ENCODE measurements at places on chromosomes 2 and 18.

- no peak for DNase-seq
Measured at GRCh38 chr2:179393481-179393880, 128.8 kb upstream of the SESTD1 start.

GRCh38 chr2:229043681-229044080 is 227.4 kb downstream of the PID1 start:
- no peak for DNase-seq

DNA sequence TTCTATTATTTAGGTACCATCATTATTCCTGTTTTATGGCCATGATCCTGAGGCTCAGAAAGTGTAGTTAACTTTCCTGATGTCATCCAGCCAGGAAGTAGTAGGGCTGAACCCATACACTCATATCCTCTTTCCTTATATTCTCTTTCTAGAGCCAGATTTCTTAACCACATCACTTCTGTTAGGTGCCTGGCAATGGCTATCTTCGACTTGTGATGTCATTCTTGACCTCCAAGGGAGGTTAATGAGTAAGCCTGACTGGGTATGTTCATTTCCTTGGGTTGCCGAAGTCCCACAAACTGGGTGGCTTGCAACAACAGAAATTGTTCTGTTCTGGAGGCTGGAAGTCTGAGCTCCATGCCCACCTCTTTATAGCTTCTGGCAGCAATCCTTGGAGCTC is 43.4 kb downstream of the ITGB6 start:
- no peak for DNase-seq

DNA sequence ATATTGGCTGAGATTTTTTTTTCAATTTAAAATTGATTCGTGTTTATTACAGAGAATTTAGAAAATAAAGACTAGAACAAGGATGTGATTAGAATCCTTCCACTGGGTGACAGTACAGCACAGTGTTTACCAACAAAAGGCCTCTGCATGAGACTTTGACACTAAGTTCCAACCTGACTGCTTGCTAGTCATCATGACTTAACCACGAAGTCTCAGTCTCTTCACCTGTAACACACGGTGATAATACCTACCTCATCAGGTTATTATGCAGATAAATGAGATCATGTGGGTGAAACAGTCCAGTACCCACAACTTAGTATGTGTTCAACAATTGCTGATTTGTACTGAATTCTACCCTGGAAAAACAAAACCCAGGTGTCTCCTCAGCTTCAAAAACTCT is 151.2 kb downstream of the STK39 start:
- no peak for DNase-seq

- no peak for DNase-seq
Measured at GRCh38 chr18:58222432-58223125, 178.6 kb downstream of the NEDD4L start.

DNA sequence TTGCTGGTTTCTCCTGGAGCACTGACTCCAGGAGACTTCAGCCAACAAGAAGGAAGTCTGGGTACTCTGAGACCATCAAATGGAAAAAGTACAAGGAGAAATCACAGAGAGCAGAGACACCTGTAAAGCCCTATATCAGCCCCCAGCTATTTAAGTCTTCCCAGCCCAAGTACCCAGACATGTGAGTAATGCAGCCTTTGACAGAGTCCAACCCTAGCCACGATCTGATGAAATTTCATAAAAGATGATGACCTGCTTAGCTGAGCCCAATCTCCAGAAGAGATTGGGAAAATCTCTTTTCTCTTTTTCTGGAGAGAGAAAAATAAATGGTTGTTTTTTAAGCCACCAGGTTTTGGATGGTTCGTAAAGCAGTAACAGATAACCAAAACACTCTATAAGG is 196.6 kb downstream of the NBAS start:
- DNase-seq = no peak

DNA sequence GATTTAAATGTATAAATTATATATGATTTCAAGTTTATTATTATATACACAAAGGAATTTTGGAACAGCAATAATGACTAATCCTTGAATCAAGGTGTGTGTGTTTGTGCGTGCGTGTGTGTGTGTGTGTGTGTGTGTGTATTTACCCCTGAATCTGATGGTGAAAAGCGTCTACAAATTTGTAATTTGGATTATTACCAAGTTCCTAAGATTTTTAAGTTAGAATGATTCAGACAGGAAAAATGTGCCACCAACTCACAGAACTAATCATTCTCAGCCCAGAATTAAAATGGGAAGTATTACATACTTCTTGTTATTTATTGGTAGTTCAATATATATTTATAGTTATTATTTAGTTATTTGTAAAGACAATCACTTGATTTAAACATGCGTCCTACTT is 12.3 kb downstream of the CALCRL start:
- no peak for DNase-seq

DNA sequence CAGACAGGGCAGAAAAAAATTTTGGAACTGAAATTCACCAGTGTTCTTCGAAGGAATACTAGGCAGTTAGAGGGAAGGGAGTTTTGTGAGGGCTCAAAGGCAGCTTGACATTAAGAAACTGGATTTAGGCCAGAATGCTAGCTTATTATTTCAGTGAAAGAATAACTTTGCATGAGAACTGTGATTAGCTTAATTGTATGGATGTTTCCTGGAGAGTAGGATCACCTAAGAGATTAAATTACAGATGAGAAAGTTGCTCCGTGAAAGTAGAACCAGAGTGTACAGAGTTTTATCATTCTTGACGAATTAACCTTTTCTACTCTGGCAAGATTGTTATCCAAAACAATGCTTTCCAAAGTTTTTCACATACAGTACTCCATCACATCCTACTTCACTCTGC is 6.2 kb downstream of the SPAG16 start:
- DNase-seq = no peak

- no peak for DNase-seq
Measured at GRCh38 chr18:48641981-48642380, 103.2 kb downstream of the CTIF start.

- no peak for DNase-seq
Measured at GRCh38 chr2:5908071-5908470, 215.9 kb downstream of the SOX11 start.

- DNase-seq = no peak
Measured at GRCh38 chr2:163338270-163338669, 397.5 kb downstream of the FIGN start.

- no peak for DNase-seq
Measured at GRCh38 chr2:45170191-45171135, 161.2 kb upstream of the SIX2 start.

GRCh38 chr2:8729939-8730338 is 48.1 kb downstream of the ID2 start:
- DNase-seq = no peak

DNA sequence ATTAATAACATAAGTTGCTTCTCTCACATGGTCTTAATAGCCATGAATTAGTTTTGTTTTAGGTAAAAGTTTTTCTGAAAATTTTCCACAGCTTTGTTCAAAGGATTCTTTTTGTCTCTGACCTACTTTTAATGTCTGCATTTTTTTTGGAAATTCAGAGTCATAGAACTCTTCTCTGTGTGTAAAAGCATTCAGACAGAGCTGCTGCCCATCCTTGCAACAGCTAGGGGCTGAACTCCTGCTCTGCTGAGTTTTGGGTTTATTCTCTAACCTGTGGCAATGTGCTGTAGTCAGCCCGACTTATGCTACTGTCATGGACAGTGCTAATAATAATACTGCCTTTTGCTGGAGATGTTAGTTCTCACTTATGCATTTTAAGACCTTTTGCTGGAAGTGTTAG is 44.1 kb downstream of the RALBP1 start:
- DNase-seq = no peak

DNA sequence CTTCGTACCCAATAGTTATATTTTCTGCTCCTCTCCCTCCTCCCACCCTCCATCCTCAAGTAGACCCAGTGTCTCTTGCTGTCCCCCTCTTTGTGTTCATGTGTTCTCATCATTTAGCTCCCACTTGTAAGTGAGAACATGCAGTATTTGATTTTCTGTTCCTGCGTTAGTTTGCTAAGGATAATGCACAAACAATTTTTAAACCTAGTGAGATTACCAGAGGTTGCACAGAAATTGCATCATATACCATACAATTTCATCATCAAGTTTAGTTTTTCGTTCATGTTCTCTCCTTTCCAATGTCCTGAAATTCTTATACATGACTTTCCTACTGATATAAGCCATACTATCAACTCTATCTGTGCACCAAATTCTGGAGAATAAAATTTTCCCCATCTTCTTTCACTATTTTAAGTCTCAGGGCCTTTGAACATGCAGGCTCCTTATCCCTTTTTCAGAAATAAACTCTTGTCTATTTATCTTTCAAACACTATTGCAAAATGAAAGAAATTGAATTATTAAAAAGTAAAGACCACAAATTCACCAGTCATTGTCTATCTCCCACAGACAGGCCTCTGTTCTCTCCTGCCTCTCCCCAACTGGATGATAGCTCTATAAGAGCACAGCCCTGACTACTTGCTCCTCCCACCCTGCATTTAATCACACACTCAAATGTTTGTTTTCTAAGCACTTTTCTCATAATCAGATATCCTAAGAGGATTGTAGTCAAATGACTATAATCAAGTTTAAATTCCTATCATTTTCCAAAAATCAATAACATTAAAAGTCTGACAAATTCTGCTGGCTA is 27.2 kb upstream of the B4GALT6 start:
- DNase-seq = peak; percentile 51

DNA sequence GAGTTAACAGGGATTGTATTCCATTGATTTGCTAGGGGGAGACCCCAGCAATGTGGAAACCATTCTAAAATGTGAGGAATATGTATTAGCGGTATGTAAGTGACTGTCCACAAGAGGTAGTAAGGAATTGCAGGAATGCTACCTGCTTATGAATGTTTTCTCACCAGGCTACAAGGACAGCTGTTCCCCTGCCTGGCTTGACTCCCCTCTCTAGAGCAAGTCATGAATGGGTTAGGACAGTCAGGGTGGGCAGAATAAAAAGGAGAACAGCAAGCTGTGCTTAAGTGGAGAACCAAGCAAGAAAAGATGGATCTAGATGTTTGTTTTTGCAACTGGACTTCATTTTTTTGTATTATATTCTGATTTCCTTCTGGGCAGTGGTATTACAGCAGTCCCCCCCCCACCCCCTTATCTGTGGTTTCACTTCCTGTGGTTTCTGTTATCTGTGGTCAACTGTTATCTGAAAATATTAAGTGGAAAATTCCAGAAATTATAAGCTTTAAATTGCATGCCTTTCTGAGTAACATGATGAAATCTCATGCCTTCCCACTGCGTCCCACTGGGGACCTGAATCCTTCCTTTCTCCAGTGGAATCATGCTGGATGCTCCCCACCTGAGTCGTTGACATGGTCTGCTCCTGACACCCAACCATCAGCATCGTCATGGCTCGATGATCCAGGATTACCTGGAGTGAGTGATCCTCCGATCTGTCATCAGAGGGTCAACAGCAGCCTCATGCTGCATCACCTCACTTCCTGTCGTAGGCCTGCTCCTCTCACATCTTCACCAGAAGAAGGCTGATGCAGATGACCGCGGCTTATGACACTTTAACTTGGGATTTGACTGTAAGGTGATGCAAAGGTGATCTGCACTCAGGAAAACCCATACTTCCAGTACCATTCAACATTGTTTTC is 52.2 kb downstream of the VAPA start:
- no peak for DNase-seq

- no peak for DNase-seq
Measured at GRCh38 chr2:23215016-23215415, 170.0 kb upstream of the KLHL29 start.

Measured in NCI-H2227 treated with DMSO at 0.1 percent for 48 hours (cell line).